Cardiac muscle cell (in vitro differentiated cells and primary cell): ENCODE measurements at places on chromosomes 7 and 10.

DNA sequence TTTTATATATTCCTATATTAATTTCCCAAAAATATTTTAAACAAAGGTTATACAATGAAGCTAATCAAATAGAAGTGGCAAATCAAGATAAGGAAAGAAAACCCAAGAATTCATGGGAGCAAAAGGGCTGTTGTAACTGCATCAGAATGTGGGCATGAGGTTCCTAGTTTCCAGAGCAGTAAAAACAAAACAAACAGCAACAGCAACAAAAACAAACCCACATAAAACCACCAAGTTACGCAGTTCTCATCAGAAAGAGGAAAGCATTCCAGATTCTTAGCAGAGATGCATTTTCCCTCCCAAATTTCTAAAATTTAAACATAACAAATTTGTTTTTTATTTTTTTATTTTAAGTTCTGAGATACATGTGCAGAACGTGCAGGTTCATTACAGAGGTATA lies 34.8 kb upstream of the MSMB start:
- H3K27me3 ChIP-seq = no peaks in the 10 kb centered on the region
- no peaks in the 10 kb centered on the region for H3K36me3 ChIP-seq
- DNase-seq = no peak
- H3K27ac ChIP-seq = no peak overlapping the region
- no peak overlapping the region for H3K4me3 ChIP-seq

DNA sequence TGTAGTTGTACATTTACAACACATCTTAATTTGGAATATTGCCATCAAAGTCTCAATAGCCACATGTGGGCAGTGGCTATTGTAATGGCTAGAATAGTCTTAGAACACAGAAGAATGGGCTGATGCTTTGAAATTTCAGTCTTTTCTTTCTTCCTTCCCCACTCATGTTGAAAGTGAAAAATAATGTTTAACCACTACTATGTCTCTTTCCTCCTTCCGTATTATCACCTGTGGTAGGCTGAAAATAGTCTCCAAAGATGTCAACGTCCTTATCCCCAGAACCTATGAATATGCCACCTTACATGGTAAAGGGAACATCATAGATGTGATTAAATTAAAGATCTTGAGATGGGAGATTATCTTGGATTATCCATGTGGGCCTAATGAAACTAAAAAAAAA lies 154.0 kb downstream of the SUGCT start:
- H3K4me3 ChIP-seq = no peak overlapping the region
- no peak overlapping the region for H3K27ac ChIP-seq
- DNase-seq = no peak
- no peaks in the 10 kb centered on the region for H3K36me3 ChIP-seq
- no peaks in the 10 kb centered on the region for H3K27me3 ChIP-seq

DNA sequence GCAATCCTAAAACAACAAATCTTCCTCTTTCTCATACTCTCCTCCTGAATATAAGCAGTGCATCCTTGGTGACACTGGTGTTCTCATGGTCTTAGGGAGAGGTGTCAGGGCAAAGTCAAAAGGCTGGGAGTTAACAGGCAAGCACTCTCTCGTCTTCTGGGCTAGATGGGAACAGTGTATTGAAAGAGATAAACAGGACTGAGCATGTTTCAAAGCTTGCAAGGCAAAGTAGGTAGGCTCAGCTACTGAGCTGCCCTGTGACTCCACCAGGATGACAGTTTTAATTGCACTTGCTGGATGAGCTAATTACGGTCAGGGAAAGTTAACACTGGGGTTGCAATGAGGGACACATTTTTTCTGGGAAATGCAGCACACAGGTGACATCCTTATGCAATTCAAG lies 554.9 kb upstream of the NRP1 start:
- no peaks in the 10 kb centered on the region for H3K36me3 ChIP-seq
- H3K27me3 ChIP-seq = no peaks in the 10 kb centered on the region
- no peak overlapping the region for H3K4me3 ChIP-seq
- DNase-seq = no peak
- H3K27ac ChIP-seq = no peak overlapping the region

- H3K36me3 ChIP-seq = peaks cover 20% of the 10 kb centered on the region
- no peak overlapping the region for H3K27ac ChIP-seq
- H3K27me3 ChIP-seq = no peaks in the 10 kb centered on the region
- H3K4me1 ChIP-seq = no peaks in the 10 kb centered on the region
- no peak overlapping the region for H3K4me3 ChIP-seq
Observed at GRCh38 chr7:27759491-27759890, 19.5 kb downstream of the TAX1BP1 start.

GRCh38 chr7:150931199-150931869 lies 46.8 kb downstream of the KCNH2 start:
- no peaks in the 10 kb centered on the region for H3K27me3 ChIP-seq
- no peaks in the 10 kb centered on the region for H3K4me1 ChIP-seq
- no peak overlapping the region for H3K4me3 ChIP-seq
- no peak for DNase-seq

GRCh38 chr10:24370877-24371276 lies 161.9 kb downstream of the KIAA1217 start:
- H3K36me3 ChIP-seq = no peaks in the 10 kb centered on the region
- no peaks in the 10 kb centered on the region for H3K4me1 ChIP-seq
- no peaks in the 10 kb centered on the region for H3K27me3 ChIP-seq
- no peak overlapping the region for H3K4me3 ChIP-seq

- H3K4me3 ChIP-seq = no peak overlapping the region
- no peak overlapping the region for H3K27ac ChIP-seq
- no peak for DNase-seq
- no peaks in the 10 kb centered on the region for H3K36me3 ChIP-seq
- H3K4me1 ChIP-seq = no peaks in the 10 kb centered on the region
Observed at GRCh38 chr7:134155871-134156270, 28.7 kb downstream of the LRGUK start.

DNA sequence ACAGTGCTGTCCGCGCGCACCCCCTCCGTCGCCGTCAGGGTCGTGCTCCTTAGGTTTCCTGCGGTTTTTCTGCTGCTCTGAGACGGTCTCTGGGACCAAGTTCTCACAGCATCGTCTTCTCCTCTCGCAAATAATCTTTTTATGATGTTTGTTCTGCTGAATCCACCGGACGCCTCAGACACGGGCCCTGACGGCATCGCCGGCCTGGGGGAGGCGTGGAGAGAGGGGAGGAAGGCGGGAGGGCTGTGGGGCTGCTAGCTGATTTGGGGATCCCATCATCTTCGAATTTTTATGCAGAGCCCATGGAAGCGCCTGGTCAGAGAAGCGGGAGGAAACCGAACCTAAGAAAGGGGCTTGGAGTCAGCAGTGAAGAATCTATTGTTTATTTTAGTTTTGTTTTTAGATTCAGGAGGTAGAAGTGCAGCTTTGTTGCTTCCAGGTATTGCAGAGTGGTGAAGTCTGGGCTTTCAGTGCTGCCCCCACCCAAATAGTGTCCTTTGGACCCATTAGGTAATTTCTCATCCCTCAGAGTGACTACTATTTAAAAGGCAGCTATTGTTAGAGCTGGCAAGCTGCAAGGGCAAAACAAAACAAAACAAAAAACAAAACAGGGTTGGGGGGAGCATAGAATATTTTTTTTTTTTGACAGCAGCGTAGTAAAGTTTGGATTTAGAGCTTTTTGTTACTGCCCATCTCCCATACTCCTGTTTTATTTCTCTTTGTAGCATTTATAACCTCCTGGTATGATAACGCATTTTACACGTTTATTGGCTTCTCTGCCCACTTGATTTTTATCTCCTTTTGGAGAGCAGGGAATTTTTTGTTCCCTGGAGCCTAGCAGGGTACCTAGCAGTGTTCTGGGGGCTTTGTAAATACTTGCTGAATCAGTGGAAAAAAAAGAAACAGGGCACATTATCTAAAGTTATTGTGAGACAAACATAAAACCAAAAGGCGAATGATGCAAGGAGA lies 92.6 kb downstream of the SPAG6 start:
- DNase-seq = peak; percentile 45

GRCh38 chr10:61319386-61320256 lies 133.6 kb downstream of the TMEM26 start:
- DNase-seq = no peak
- H3K27ac ChIP-seq = no peak overlapping the region
- H3K4me3 ChIP-seq = no peak overlapping the region
- no peaks in the 10 kb centered on the region for H3K4me1 ChIP-seq
- H3K36me3 ChIP-seq = no peaks in the 10 kb centered on the region

DNA sequence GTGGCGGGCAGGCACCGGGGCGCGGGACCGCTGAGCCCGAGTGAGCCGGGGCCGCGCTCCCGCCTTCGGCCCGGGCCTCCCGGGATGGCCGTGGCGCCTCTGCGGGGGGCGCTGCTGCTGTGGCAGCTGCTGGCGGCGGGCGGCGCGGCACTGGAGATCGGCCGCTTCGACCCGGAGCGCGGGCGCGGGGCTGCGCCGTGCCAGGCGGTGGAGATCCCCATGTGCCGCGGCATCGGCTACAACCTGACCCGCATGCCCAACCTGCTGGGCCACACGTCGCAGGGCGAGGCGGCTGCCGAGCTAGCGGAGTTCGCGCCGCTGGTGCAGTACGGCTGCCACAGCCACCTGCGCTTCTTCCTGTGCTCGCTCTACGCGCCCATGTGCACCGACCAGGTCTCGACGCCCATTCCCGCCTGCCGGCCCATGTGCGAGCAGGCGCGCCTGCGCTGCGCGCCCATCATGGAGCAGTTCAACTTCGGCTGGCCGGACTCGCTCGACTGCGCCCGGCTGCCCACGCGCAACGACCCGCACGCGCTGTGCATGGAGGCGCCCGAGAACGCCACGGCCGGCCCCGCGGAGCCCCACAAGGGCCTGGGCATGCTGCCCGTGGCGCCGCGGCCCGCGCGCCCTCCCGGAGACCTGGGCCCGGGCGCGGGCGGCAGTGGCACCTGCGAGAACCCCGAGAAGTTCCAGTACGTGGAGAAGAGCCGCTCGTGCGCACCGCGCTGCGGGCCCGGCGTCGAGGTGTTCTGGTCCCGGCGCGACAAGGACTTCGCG lies 534 bp downstream of the FZD9 start:
- H3K4me3 ChIP-seq = peak overlapping the region; percentile 40
- no peaks in the 10 kb centered on the region for H3K4me1 ChIP-seq
- no peak overlapping the region for H3K27ac ChIP-seq
- H3K36me3 ChIP-seq = no peaks in the 10 kb centered on the region

DNA sequence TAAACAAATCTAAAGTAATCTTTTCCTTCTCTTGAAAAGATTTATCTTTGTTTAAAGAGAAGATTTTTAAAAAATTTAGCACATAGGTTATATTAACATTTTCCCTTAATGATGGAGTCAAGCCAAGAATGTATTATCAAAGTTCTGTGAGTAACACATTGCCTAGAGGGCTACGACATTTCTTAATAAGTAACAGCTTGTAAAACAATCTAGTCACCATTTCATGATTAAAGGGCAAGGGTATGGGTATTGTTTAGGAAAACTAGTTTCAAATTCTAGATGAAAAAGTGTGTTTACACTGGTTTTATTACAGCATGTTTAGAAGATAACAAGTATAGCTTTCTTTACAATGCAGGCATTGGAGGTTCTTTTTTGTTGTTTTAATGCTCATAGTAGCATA lies 28.6 kb upstream of the LAMB4 start:
- no peak overlapping the region for H3K4me3 ChIP-seq
- H3K27me3 ChIP-seq = no peaks in the 10 kb centered on the region
- H3K36me3 ChIP-seq = no peaks in the 10 kb centered on the region
- H3K27ac ChIP-seq = no peak overlapping the region

DNA sequence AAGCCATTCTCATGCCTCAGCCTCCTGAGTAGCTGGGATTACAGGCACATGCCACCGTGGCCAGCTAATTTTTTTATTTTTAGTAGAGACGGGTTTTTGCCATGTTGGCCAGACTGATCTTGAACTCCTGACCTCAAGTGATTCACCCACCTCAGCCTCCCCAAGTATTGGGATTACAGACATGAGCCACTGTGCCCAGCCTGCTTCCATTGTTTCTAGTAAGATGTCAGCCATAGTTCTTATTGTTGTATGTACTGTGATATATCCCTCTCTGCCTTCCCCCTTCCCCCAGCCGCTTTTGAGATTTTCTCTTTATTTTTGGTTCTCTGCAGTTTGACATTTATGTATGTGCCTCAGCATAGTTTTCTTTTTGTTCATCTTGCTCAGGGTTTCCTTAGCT lies 87.9 kb upstream of the KLF14 start:
- no peak overlapping the region for H3K27ac ChIP-seq
- no peaks in the 10 kb centered on the region for H3K36me3 ChIP-seq

- H3K4me3 ChIP-seq = peak within 1 kb of the TSS; percentile 83
- H3K27me3 ChIP-seq = peaks cover 16% of the 10 kb centered on the region
- peak; percentile 82 for DNase-seq
- H3K27ac ChIP-seq = peak within 1 kb of the TSS; percentile 88
- peaks cover 4% of the 10 kb centered on the region for H3K4me1 ChIP-seq
- no peaks in the 10 kb centered on the region for H3K36me3 ChIP-seq
Observed at GRCh38 chr10:26697163-26697921, at the start of gene PDSS1. TSS of gene PDSS1 (plus strand) at chr10:26697701. CDS start at chr10:26697712, 11 bp downstream.

- H3K4me3 ChIP-seq = no peak overlapping the region
- H3K27me3 ChIP-seq = peaks cover 55% of the 10 kb centered on the region
- DNase-seq = peak; percentile 86
- no peaks in the 10 kb centered on the region for H3K4me1 ChIP-seq
- H3K27ac ChIP-seq = no peak overlapping the region
Observed at GRCh38 chr7:39838326-39838725, 111.7 kb upstream of the CDK13 start.
